ENCODE measurements at places on chromosomes 3 and 15.

DNA sequence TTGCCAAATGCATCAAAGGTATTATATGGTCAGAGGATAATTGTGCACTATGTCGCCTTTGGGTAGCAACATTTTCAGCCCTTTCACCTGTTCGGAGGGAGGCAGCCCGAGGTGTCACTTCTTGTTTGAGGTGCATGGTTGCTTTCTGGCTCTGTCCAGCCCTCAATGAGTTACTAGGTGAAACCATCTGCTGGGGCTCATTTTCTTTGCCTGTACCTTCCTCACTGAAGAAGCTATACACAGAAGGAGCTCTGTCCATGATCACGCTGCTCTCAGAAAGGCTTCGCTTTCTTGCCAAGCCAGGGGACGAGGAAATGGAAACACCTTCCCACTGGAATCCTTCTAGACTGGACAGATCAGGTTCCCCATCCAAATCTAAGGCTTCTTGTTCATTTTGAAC lies 42.7 kb downstream of the ZNF106 start:
- DNase-seq = no peak

DNA sequence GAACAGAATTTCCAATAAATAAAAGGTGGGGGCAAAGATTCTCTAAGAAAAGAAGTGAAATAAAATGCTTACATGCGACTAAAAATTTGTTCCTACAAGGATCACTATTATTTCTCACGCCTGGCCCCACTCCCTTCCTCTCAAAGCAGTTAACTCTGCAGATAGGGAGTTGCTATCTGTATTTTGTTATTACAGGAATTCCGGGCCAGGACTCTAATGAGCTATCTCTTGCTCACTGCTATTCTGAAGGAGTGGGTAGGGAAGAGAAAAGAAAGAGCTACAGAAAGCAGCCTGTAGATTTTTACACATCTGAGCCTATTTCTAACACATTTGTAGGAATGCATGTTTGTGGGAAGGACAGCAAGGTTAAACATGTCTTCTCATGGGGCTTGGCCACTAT lies 140.4 kb downstream of the PCCB start:
- no peak for DNase-seq

- no peak for DNase-seq
These were observed 8.0 kb upstream of the P4HTM start for GRCh38 chr3:48982016-48982415.

- no peak for DNase-seq
These were observed 22.6 kb upstream of the CSPG5 start for GRCh38 chr3:47601281-47601680.

GRCh38 chr3:52063026-52063723 lies 6.8 kb upstream of the DUSP7 start:
- DNase-seq = no peak

- no peak for DNase-seq
These were observed 23.0 kb downstream of the TBC1D2B start for GRCh38 chr15:78054518-78054917.

GRCh38 chr3:177606891-177607290 lies 409.6 kb upstream of the TBL1XR1 start:
- no peak for DNase-seq

DNA sequence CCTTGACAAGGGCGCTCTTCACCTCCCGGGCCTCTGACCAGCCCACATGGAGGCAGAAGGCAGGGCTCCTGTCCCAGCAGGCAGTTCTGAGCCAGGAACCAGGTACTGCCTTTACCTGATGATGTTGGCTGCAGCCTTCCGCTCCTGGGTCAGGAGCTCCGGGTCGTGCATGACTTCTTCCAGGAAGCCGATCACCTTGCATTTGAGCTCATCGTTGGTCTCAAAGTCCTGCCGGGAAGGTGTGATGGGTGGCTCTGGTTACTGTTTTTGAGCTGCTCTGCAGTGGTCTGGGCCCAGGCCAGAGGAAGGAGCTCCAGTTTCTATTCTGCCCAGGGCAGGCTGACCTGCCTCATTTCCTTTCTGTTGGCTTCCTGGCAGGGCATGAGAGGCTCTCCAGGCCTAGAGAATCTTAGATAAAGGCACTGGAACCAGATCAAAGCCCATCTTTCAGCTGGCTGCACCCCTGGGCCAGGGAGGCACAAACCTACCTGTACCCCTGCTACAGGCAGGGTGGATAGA lies 53.2 kb upstream of the CTSH start:
- DNase-seq = no peak

DNA sequence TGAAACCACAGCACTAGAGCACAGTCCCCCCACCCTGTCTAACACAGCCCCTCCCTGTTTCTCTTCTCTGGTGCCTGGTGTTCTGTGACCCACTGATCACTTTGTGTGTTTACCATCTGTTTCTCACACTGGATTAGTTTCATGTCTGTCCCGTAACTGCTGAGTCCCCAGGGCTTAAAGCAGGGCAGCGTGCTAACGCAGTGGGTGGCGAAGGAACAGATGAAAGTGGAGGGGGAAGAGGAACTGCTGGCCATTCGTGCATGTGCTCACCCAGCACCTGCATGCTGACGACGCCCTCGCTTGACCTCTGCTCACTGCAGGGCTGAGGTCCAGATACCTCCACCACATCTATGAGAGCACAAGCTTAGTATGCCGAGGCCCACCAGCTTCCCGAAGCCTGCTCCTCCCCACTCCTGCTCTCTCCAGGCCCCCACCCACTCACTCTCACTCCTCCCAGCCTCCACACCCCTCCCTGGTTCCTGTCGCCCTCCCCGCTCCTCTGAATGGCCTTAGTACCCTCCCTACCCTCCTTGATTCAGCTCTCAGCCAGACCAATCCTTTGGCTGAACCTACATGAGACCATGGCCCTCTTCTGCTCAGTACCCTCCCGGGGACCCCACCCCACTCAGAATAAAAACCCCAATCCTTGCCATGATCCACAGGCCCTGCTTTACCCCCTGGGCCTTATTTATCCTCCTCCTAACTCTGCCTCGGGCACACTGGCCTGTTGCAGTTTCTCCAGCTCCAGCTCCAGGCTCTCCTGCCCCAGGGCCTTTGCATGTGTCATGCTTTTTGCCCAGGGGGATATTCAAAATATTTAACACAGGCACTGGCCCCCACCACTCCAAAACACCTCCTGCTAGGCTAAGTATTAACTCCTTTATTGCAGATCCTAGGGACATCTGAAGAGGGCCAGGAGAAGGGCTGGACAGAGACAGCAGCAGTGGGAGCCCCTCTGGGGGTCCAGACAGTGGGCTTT lies 15.1 kb upstream of the IQSEC1 start:
- peak; percentile 68 for DNase-seq

DNA sequence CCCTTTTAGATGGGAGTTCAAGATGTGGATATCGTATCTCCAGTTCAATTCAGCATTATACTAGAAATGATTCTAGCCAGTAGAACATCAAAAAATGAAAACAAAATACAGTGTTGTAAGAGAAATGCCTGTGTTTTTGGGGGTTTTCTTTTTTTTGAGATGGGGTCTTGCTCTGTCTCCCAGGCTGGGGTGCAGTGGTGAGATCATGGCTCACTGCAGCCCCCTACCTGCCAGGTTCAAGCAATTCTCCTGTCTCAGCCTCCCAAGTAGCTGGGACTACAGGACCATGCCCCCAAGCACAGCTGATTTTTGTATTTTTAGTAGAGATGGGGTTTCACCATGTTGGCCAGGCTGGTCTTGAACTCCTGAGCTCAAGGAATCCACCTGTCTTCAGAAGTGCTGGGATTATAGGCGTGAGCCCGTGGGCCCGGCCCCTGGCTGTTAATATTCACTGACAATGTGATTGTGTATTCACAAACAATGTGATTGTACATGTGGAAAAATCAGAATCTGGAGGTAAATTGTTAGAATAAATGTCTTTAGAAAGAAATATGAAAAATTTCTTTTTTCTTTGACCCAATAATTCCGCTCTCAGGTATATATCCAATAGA lies 59.0 kb downstream of the ARIH1 start:
- DNase-seq = no peak

DNA sequence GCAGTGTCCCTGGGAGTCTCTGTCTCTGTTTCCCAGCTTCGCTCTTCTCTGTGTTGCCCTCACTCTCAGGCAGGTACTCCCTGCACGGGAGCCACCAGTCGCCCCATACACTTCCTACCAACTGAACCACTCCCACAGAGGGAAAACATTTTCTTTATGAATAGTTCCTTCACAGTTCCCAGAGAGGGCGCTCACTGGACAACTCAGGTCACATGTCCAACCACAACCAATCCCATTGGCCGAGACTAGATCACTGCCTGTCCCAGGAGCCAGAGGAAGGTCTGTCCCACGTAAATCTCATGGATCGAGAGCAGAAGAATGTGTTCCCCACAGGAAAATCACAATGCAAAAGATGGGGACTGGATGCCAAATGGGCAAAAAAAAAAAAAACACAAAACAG lies 26.1 kb downstream of the GRK7 start:
- no peak for DNase-seq

GRCh38 chr3:13135811-13136321 lies 62.6 kb upstream of the IQSEC1 start:
- DNase-seq = no peak

GRCh38 chr15:93268066-93268465 lies 179.1 kb upstream of the RGMA start:
- DNase-seq = no peak

DNA sequence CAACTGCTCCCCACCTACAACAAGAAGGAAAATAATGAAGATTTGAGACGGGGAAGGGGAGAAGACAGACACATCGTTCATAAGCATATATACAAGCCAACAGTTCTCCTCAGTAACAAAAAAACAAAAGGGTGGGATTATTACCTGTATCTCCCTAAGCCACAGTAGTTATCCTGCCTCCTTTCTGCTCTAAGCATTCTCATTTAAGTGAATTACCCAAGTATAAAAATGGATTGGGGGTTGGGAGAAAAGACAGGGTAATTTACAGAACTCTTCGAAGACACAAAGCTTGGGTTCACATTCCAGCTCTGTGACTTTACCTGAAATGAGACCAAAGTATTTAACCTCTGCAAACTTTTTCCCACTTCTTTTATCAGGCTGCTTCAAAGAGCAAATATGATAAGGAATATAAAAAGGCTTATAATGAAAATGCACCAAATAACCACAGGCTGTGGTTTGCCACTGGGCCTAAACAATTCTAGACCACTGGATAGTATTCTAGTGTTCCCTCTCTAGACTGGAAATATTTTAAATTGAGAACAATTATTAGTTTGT lies 64.4 kb downstream of the UACA start:
- no peak for DNase-seq

DNA sequence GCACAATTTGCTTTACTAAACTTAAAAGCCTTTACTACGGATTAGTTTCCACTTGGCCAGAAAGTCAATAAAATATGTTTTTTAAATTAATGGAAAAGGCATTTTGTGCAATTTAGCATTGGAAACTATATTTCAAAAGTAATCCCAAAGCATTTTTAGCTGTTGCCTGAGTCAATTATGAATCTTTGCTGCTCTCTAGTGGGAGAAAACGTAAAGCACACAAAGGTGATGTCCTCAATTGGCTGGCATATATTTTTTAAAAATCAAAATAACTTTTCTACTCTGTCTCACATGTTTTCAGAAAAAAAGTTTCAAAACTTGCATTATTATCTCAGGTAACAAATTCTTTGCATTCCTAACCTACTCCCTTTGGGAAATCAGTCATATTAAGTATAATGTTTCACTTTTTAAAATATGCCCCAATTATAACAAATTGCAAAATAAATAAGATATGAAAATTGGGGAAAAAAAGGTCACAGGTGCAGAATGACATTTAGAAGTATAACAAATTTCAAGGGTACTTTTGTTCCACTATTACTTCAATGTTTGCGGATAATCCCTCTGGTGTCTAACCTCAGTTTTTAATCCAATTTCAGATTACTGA lies 47.2 kb upstream of the TEX55 start:
- DNase-seq = no peak

DNA sequence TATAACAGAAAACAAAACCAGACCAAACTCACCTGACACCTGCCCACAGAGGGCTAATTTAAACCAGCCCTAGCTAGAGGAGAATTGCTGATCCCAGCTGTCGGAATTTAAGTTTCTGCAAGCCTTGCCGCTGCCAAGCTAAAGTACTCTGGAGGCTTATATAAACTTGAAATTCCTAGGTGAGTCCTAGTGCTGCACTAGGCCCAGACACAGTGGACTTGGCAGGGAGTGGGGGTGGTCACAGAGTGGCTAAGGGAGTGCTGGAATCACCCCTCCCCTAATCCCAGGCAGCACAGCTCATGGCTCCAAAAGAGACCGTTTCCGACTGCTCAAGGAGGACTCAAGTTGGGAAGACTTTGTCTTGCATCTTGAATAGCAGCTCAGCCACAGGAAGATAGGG lies 17.6 kb downstream of the TMCO5A start:
- no peak for DNase-seq

- no peak for DNase-seq
These were observed 1070.4 kb downstream of the ROBO1 start for GRCh38 chr3:78697426-78697825.

GRCh38 chr3:42980209-42980608 lies 1.1 kb downstream of the GASK1A start:
- no peak for DNase-seq

GRCh38 chr3:97712919-97713318 lies 51.6 kb upstream of the ARL6 start:
- DNase-seq = no peak

DNA sequence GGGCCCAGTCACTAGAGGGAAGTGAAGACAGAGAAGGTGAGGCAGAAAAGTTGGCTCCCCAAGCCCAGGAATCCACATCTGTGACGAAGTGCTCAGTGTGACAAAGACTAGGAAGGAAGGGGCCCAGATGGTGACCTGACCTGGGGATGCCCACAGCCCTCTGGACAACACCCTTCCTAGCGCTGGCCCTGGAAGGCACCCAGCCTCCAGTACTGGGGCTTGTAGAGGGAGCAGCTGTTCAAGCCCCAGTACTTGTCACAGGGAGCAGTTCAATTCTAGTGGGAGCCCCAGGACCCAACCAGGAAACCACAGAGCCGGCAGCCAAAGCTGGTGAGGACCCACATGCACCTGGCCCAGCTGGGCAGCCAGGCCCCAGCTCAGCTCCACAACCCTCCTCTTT lies 190.8 kb downstream of the XXYLT1 start:
- no peak for DNase-seq

GRCh38 chr15:92468991-92469390 lies 75.3 kb downstream of the ST8SIA2 start:
- no peak for DNase-seq

GRCh38 chr3:76015496-76015895 lies 230.1 kb upstream of the ZNF717 start:
- no peak for DNase-seq

GRCh38 chr3:9214599-9214998 lies 34.8 kb downstream of the SRGAP3 start:
- no peak for DNase-seq

- DNase-seq = peak; percentile 3
These were observed 101.0 kb downstream of the OSBPL10 start for GRCh38 chr3:31880020-31880419.
